ENCODE measurements at places on chromosomes 12 and 14. TPM values are rescaled to one million over a fixed set of nuclear protein-coding genes. Genes with fewer than 3 reads are reported as not detected.

HOXC12 gene
- not detected for polyA plus RNA-seq

KRT73 gene
- not detected for polyA plus RNA-seq

SCNN1A gene
- 0.24 TPM for polyA plus RNA-seq

ACACB gene
- 2.1 TPM for polyA plus RNA-seq

MANSC1 gene
- 1.9 TPM for polyA plus RNA-seq

BCL2L14 gene
- not detected for polyA plus RNA-seq

LTA4H gene
- 37.9 TPM for polyA plus RNA-seq

RNF212B gene
- polyA plus RNA-seq = not detected

GRCh38 chr12:19484738-19485137 is 45.4 kb downstream of the AEBP2 start:
- no peak for DNase-seq

DNA sequence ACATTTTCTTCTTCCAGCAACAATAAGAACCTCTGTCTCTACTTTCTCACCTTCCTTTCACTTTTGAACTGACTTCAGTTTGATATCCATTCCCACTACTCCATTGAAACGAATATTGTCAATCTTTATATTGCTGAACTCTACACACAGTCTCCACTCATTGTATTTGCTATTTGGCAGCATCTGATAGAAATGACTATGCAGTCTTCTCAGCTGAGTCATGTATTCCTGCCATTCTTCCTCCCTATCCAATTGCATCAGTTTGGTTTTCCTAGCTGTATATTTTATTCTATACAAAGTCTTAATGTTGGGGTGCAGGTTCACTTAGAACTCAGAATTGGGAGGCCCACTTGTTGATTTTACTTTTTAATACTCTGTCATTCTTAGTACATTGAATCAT is 107.5 kb upstream of the CPNE8 start:
- DNase-seq = no peak

- DNase-seq = no peak
These were observed 123.5 kb upstream of the BCL2L14 start for GRCh38 chr12:11947213-11947612.

- DNase-seq = no peak
These were observed 915.9 kb downstream of the SLC6A15 start for GRCh38 chr12:83996671-83997070.

GRCh38 chr14:95234426-95234825 is 77.1 kb upstream of the DICER1 start:
- no peak for DNase-seq

DNA sequence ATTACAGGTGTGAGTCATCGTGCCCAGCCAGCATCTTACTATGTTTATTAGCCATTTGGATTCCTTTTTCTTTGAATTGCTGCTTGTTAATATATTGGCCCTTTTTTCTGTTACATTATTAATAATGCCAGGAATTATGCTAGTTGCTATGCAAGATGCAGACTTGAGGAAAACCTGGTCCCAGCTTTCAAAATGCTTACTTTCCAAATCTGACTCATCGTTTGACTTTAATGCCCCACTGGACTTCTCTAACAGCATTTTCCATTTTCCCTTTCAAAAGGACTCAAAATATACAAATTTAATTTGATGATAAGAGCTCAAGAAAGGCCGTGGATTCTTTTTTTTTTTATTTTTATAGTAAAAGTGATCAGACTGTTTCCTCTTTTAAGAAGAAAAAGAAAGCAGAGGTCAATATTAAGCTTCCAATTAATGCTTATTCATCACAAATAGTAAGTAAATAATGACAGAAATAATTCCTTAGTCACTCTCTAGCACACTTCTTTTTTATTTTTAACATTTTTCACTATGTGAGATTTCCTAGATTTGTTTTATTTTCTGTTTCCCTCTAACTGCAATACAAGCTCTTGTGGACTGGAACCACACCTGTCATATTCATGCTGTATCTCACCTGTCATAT is 146.1 kb upstream of the FGD4 start:
- peak; percentile 66 for DNase-seq

DNA sequence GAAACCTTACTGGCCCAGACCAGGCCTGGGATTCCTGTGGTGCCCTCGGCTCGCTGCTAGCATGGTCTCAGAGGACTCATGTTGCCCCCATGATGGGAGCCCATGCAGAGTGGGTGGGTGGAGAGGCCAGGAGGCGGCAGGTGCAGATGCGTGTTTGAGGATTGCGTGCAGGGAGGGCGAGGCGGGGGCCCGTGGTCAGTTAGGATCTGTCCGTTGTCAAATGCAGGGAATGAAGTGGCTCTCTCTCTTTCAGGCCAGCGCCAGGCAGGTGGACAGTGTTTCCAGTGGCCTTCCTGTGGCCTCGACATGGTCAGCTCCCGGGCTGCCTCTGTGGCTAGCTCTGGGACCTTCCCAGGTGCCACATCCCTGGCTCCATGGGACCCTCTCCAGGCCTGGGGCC is 39.3 kb upstream of the DLK1 start:
- DNase-seq = no peak

GRCh38 chr12:64160021-64160710 is 61.9 kb downstream of the KICS2 start:
- DNase-seq = no peak

DNA sequence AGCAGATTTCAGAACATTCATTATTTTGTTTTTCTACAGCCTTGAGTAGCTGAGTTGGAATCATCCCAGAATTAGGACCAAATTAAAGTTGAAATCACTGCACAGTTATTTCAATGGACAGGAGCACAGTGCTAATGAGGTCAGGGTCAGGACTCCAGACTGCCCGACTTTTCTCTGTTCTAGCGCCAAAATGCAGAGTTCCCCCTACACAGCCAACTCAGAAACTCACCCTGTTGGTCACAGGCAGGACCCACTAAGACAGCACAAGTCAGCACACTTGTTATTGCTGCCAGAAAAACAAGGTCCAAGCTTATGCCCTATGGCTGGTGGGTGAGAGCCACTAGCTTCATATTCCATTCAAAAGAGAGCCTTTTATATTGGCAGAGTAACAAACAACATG is 198.1 kb upstream of the KRR1 start:
- DNase-seq = no peak

DNA sequence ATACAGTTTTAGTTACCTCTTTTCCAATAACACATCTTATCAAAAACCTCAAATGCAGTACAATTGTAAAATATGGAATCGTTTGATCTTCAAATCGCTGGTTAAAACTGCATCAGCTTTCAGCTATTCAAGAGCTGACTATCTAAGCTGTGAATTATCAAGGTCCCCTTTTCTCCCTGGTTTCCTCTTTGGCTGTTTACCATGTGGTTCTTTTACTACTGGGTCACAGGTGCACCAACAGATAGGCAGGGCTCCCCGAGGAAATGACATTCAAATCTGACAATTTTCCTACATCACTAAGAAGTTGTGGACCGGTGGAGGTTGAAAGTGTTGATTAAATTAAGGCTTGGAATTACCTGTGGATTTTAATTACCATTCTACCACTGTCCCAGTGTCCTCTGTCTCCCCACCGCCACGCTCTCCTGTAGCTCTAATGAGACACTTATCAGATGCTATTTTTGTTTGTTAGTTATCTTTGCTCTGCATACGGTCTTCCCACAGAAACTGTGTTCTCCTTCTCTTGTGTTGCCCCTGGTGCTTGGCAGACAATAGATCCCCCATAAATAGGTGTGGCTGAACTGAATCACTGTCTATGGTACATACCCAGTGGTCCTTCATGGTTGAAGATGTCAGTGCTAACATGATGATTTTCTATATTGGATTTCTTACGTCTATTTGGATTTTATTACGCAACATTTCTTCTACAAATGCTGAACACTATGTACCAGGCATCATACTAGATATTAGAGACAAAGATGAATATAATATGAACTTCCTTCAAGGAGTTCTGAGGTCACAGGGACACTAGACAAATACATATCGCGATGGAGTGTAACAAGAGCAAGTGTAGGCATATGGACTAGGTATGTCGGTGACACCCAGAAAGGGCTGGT is 20.9 kb upstream of the PLXNC1 start:
- no peak for DNase-seq

DNA sequence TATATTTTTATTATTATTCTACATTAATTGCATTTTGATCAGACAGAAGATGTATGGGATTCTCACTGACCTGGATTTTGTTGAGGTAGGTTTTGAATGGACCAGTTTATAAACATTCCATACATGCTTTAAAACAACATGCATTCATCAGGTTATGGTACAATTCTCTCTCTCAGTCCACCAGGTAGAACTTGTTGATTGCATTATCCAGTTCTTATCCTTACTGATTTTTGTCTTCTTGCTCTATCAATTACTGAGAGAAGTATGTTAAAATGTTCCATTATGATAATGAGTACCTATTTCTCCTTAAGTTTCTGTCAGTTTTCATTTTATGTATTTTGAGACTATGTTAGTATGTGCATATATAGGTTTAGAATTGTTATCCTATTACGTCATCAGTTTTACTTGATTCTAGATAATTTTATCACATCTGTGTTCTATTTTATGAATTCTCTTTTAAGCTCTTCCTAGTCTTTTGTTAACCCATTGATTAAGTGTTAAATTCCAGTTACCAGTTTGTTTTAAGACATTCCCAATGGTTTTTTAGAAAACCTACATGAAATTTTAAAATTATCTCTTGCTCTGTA is 50.6 kb downstream of the EP400 start:
- DNase-seq = no peak

All from IMR-90 (cell line).